Fibroblast of mammary gland (primary cell): ENCODE measurements at places on chromosomes 3 and 15.

DNA sequence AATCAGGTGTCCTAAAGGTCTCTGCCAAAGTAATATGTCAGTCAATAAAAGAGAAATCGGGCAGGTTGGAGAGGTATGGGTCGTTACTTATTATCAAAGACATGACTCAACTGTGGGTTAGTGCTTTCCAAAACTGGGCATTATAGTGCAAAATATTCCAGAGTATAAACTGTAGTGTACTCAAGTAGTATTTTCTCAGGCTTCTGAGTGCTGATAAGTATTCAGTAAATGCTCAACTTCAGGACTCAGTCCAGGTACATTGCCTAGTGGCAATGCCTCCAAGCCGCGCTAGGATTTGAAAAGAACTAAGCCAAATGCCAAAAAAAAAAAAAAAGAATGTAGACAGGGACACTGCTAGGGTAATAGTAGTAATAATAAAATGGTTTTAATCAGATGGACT lies 233.2 kb downstream of the CPNE4 start:
- no peak for DNase-seq

- no peak for DNase-seq
These were observed 77.8 kb upstream of the VGLL4 start for GRCh38 chr3:11721479-11721878.

DNA sequence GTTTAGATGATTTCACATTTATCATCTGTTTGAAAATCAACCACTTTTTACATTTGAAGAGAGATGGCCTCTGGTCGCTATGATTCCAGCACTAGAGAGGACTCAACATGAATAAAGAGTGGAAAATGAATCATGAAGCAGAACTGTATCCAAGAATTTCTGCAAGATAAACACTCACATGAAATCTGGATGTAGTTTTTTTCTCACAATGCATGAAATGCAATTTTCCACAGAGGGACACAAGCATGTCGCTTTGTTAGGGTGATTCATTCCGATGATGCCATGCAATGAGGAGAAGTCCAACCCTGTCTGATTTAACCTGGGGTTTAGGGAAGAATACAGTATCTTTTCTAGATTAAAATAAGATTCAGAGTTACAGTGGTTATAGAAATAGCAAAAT lies 50.4 kb upstream of the ADCY5 start:
- DNase-seq = peak; percentile 43

DNA sequence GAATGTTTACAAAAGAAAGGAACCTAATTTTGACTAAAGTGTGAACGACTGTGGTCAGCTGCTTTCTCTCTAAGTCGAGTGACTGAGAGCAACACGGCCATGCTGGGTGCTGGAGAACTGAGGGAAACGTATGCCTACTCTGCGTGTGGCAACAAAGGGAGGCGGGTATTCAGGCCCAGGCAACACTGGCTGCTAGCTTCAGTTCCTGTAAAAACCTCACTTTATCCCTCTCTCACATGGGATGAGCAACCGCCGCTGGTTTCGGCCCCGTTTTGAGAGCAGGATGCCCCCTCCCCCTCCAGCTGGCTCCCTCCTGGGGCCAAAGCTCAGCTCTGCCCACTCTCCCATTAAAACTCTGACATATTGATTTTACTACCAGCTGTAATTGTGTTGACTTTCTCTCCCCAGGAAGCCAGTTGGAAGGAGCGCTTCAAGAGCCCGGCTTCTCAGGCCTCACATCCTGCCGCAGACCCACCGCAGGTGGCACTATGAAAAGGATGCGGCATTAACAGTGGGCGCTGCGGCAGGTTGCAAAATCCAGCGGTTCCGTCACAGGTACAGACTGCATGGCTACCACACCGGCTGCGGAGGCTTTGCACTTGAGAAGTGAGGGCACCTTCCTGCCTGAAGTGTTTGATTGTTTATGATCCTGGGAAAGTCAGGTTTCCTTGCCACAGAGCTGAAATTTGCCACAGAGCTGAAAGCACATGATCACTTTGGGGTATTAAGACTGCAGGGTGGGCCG lies 12.7 kb downstream of the PLXND1 start:
- no peak for DNase-seq

DNA sequence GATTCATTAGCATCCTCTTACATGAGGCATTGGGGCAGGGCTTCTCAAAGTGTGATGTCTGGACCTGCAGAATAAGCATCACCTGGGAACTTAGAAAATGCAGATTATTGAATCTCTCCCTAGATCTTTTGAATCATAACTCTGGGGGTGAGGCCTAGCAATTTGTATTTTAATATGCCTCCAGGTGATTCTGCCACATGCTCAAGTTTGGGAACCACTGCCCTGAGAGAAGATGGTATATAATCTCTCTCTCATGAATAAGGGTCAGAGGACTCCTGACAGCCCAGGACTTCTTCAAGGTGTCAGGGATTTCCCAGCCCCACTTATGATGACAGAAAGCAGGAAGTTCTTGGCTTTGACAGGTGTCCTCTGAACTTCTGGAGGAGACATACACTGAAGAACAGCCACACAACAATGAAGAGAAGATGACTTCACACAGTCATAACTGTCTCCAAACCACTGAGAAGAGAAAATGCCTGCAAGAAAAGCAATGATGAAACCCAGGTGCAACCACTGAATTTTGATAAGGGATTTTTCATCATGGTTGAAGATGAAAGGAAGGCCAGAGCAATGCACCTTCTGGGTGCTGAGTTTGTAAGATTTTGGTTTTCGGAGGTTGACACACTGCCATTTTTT lies 211.9 kb upstream of the MRPL3 start:
- DNase-seq = no peak

DNA sequence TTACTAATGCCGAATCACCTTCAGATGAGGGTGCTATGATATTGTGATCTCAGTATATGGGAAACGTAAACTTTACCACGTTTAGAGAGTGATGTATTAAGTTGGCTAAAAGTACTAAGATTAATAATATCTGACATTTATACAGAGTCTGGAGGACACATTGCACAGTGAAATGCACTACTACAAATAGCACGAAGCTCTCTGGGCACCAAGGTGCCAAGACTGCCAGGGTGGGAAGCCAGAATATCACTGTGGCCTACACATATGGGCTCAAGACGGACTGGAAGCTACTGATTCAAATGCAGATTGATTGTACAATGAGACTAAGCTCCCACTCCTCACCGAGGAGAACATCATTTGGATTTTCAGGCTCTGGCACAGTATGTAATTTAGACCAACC lies 113.3 kb upstream of the LIPC start:
- no peak for DNase-seq

DNA sequence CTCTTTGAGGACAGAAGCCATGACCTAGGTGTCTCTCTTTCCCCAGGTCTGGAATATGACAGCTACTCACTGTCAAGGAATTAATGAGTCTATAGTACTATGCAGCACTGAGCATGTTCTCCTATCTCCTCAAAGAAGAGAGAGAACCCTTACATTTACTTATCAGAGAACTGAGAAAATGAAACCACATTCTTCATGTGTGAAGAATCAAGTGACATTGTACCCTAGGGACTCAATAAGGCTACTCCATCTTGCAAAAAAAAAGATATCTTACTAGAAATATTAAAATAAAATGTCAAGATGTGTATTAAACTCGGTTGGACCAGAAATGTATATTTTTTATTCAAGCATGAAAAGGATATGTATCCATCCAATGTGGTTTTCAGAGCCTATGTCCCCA lies 133.2 kb upstream of the COL8A1 start:
- peak; percentile 13 for DNase-seq

DNA sequence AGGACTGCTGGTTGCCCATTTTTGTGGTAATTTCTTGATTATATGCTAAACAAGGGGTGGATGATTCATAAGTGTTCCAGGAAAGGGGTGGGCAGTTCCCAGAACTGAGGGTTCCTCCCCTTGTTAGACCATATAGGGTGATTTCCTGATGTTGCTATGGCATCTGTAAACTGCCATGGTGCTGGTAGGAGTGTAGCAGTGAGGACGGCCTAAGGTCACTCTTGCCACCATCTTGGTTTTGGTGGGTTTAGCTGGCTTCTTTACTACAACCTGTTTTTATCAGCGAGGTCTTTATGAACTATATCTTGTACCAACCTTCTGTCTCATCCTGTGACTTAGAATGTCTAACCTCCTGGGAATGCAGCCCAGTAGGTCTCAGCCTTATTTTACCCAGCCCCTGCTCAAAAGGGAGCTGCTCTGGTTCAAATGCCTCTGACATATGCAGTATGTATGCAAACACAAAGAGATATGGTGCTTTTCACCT lies 46.2 kb downstream of the C3orf38 start:
- DNase-seq = peak; percentile 56

DNA sequence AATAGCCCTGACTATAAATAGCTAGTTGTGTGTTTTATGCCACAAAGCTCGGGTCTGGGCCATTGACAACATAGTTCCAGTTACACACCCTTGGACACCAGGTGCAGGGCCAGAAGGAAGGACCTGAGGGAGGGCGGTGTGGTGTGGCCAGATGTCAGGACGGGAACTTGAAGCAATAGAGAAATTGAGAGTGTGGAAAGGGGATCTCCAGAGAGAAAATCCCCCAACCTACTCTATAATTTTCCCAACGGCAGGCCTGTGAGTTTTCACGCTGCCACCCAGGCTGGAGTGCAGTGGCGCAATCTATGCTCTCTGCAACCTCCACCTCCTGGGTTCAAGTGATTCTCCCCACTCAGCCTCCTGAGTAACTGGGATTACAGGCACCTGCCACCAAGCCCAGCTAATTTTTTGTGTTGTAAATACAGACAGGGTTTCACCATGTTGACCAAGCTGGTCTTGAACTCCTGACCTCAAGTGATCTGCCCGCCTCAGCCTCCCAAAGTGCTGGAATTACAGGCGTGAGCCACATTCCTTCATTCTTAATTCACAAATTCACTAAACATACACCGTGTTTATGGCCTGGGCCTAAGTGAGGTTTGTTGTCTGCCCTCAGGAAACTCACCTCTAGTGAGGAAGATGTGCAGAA lies 70.8 kb upstream of the KLF13 start:
- no peak for DNase-seq

DNA sequence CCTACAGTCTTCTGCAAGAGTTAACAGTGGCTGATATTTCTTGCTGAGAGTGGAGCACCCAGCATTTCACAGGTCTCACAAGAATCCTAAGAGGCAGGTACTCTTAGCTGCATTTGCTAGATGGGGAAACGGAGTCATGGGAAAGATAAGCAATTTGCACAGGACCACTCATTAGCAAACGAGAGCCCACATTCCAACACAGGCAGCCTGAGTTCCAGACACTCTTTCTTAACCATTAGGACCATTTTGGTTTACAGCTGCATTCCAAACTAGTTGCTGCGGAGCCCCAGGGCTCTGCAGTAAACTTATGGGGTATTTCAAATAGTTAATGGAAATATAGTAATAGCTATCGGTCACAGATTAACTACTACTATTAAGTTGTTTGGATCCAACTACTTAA lies 42.5 kb downstream of the LYZL4 start:
- DNase-seq = no peak

GRCh38 chr15:70212286-70212962 lies 114.7 kb upstream of the TLE3 start:
- peak; percentile 16 for DNase-seq

- DNase-seq = no peak
These were observed 97.9 kb upstream of the NANOGP8 start for GRCh38 chr15:35182841-35183479.

GRCh38 chr3:125142940-125143339 lies 69.6 kb downstream of the SLC12A8 start:
- no peak for DNase-seq

- DNase-seq = no peak
These were observed 28.1 kb downstream of the PRKAR2A start for GRCh38 chr3:48819234-48820221.

DNA sequence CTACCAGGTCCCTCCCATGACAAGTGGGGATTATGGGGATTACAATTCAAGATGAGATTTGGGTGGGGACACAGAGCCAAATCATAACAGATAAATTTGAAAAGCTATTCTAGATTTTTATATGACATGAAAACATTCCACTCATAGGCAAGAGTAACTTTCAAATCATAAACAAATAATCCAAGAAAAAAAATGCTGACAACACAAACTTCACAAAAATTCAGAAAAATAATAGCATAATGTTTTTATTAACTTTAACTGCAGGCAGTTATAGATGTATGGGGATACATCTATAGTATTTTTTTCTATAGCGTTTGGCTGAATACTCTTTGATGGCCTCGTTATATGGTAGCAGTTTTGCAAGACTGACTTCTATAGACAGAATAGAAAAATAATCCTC lies 243.1 kb downstream of the ADAMTSL3 start:
- no peak for DNase-seq

- no peak for DNase-seq
These were observed 31.0 kb downstream of the PIK3R4 start for GRCh38 chr3:130715616-130716015.

DNA sequence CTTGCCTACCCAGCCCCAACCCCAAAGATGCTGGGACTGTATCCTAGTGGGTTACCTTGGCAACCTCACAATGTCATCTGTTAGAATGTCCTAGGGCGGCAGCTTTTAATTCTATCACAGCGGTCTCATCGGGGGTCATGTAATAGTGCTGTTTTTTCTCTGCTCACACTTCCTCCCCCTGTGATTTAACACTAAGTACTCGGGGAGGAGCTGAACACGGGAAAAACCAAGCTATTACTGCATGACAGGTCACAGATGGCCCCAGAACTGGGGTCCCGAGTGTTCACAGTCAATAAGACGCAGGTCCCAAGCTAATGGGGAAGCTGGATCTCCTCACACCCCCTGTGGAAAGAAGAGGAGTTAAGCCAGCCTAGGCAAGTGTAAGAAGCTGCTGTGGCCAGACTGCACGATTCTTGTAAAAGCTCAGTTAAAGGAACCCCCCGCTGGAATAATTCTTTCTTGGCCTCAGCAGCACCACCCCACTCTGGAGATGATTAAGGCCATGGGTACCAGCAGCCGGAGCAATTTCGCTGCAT lies 2.5 kb upstream of the RFTN1 start:
- DNase-seq = no peak

DNA sequence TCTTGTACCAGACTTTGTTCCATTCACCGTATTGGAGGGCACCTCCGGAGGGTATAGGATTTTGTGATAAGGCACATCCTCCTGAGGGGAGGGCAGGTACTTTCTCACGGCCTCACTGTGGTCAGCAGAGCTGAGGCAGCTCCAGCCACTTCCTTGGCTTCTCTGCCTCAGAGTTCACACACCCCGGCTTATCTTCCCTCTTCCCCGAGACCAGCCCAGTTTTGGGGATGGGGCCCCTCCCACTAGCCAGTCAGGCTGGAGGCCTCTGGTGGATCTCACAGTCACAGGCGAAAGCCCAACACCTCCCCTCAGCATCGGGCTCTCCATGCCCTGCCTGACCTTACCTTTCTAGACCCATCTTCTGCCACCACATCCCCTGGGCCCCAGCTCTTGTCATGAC lies 316.2 kb upstream of the CTDSPL start:
- DNase-seq = no peak
